ENCODE measurements at places on chromosomes 13 and 19.

- H3K4me3 ChIP-seq: no peak overlapping the region
- peaks cover 44% of the 10 kb centered on the region for H3K27me3 ChIP-seq
- no peak for DNase-seq
- no peaks in the 10 kb centered on the region for H3K4me1 ChIP-seq
Observed at GRCh38 chr13:78787190-78787589, 128.2 kb upstream of the OBI1 start.

DNA sequence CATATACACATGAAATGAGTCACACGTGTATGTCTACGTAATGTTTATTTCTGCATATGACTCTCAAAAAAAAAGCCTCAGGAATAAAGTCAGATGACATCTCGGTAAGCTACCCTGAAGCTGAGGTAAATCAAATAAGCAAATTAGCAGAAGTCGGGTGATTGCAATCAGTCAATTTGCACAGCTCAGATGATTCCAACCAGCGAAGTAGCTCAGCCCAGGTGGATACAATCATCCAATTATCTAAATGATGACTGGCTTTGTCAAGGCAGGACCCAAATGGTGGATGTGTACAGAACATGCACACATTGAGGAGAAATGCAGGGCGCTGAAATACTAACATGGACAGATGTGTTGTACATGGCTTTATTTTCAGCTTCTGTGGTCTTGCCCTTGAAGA is 148.5 kb downstream of the ZNF486 start:
- H3K36me3 ChIP-seq: no peaks in the 10 kb centered on the region
- H3K4me3 ChIP-seq: no peak overlapping the region
- H3K27me3 ChIP-seq: no peaks in the 10 kb centered on the region

- peak within 1 kb of the TSS; percentile 99 for H3K27ac ChIP-seq
- no peaks in the 10 kb centered on the region for H3K4me1 ChIP-seq
- peak; percentile 94 for DNase-seq
Observed at GRCh38 chr19:47778049-47778953, at the start of gene SELENOW. Gene SELENOW, plus strand, starts transcription at chr19:47778703. Its CDS starts 83 bp downstream, at chr19:47778786.

DNA sequence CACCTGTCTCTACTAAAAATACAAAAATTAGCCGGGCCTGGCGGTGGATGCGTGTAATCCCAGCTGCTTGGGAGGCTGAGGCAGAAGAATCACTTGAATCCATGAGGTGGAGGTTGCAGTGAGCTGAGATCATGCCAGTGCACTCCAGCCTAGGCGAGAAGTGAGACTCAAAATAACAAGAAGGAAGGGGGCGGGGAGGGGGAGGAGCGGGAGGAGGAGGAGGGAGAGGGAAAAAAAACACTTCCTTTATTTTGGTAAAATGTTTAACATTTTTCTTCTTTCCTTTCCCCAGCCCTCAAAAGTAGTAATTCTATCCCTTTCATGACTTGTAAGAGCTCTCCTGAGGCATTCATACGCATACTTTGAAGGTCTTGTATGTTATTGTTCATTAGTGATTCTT is 44.3 kb downstream of the SPRY2 start:
- peaks cover 9% of the 10 kb centered on the region for H3K4me1 ChIP-seq
- no peak overlapping the region for H3K27ac ChIP-seq
- H3K4me3 ChIP-seq: no peak overlapping the region
- peaks cover 8% of the 10 kb centered on the region for H3K27me3 ChIP-seq
- H3K36me3 ChIP-seq: no peaks in the 10 kb centered on the region
- peak; percentile 51 for DNase-seq

DNA sequence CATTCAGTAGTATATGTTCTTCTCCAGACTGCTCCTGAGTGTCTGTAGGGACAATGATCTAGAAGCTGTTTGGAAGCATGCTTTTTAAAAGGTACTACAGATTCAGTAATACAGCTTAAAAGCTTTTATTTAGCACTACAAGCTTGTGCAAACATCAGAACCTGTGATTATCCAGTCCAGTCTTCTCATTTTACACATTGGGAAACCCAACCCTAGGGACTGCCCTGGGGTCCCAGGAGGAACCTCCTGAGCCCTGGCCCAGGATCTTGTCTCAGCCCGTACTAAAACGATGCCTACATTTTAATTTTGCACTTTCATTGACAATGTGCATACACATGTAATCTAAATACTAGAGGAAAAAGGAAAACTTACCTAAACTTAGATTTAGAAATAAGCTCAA is 12.5 kb downstream of the DOCK9 start:
- no peak for DNase-seq
- no peaks in the 10 kb centered on the region for H3K27me3 ChIP-seq
- H3K4me3 ChIP-seq: no peak overlapping the region
- H3K4me1 ChIP-seq: no peaks in the 10 kb centered on the region
- no peaks in the 10 kb centered on the region for H3K36me3 ChIP-seq

GRCh38 chr13:66835040-66835628 is 395.0 kb downstream of the PCDH9 start:
- H3K27me3 ChIP-seq: no peaks in the 10 kb centered on the region
- peak overlapping the region; percentile 64 for H3K27ac ChIP-seq
- peak; percentile 53 for DNase-seq
- no peaks in the 10 kb centered on the region for H3K4me1 ChIP-seq
- no peaks in the 10 kb centered on the region for H3K36me3 ChIP-seq

GRCh38 chr19:55443824-55444480 is 852 bp upstream of the SHISA7 start:
- H3K36me3 ChIP-seq: no peaks in the 10 kb centered on the region
- DNase-seq: no peak
- H3K4me1 ChIP-seq: no peaks in the 10 kb centered on the region
- no peak overlapping the region for H3K4me3 ChIP-seq

GRCh38 chr19:50890422-50891252 is 17.4 kb downstream of the KLK2 start:
- no peak overlapping the region for H3K27ac ChIP-seq
- H3K4me3 ChIP-seq: no peak overlapping the region
- no peak for DNase-seq

GRCh38 chr13:71866335-71867130 is 471 bp downstream of the DACH1 start:
- H3K4me3 ChIP-seq: peak overlapping the region; percentile 90
- peaks cover 56% of the 10 kb centered on the region for H3K27me3 ChIP-seq
- DNase-seq: peak; percentile 76
- H3K36me3 ChIP-seq: no peaks in the 10 kb centered on the region

GRCh38 chr13:22793598-22794134 is 387.1 kb upstream of the SGCG start:
- H3K36me3 ChIP-seq: no peaks in the 10 kb centered on the region
- H3K27me3 ChIP-seq: no peaks in the 10 kb centered on the region
- no peak overlapping the region for H3K4me3 ChIP-seq
- H3K4me1 ChIP-seq: peaks cover 12% of the 10 kb centered on the region
- DNase-seq: peak; percentile 50

DNA sequence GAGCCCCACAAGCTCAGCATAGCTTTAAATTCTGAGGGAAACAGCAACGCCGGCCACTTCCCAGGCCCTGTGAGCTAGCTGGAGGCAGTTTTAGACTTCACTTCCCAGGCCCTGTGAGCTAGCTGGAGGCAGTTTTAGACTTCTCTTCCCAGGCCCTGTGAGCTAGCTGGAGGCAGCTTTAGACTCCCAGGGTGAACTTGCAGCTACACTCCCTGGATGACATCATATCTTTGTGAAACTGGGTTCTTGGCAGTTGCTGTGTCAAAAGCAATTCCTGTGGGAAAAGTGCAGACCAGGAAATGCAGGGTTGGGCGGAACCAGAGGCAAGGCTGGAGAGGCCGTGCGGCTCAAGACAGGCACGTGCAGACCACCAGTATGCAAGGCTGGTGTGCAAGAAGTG is 12.7 kb downstream of the SOX1 start:
- H3K36me3 ChIP-seq: no peaks in the 10 kb centered on the region
- H3K4me3 ChIP-seq: no peak overlapping the region
- peak; percentile 60 for DNase-seq
- peaks cover 81% of the 10 kb centered on the region for H3K27me3 ChIP-seq
- H3K27ac ChIP-seq: no peak overlapping the region
- no peaks in the 10 kb centered on the region for H3K4me1 ChIP-seq

- H3K27ac ChIP-seq: no peak overlapping the region
- peaks cover 23% of the 10 kb centered on the region for H3K27me3 ChIP-seq
- H3K36me3 ChIP-seq: no peaks in the 10 kb centered on the region
Observed at GRCh38 chr13:30408319-30409101, 13.8 kb upstream of the UBE2L5 start.

- H3K27me3 ChIP-seq: no peaks in the 10 kb centered on the region
- DNase-seq: peak; percentile 93
- no peak overlapping the region for H3K27ac ChIP-seq
- H3K36me3 ChIP-seq: no peaks in the 10 kb centered on the region
Observed at GRCh38 chr19:44582581-44583265, 30.6 kb upstream of the IGSF23 start.

DNA sequence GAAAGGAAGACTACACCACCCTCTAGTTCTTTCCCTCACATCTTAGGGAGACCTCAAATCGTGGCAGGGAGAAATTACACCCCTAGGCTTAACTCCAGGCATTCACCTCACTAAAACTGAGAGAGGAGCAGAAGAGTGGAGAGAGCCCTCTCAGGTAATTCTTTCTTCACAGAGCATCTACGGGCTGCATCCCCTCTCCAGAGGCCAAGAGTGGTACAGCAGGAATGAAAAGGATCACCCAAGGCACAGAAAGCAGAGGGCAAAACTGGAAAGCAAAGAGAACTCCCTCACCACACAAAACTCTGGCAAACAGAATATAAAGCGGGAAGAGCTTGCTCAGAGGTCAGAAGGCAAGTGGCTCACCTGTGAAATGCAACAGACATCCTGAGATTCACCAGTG is 661.2 kb downstream of the TBC1D4 start:
- no peak overlapping the region for H3K27ac ChIP-seq
- peaks cover 4% of the 10 kb centered on the region for H3K4me1 ChIP-seq
- H3K36me3 ChIP-seq: no peaks in the 10 kb centered on the region
- peak; percentile 59 for DNase-seq
- H3K27me3 ChIP-seq: no peaks in the 10 kb centered on the region

DNA sequence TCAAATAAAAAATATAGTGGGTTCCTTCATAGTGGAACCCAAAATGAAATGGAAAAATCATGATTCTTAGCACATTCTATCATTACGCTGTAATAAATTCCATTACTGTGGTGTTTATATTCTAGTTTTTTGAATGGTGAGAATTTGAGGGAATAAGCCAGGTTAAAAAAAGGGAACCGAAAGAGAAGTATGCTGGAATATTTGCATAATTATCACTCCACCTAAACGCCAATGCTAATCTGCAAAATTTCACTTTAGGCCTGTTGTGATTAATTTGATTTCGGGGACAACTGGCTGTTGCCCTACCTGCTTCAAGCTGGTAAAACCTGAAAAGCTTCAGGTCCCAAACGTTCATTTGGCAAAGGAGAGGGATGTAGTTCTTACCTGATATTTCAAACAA is 32.1 kb upstream of the SCEL start:
- peaks cover 3% of the 10 kb centered on the region for H3K27me3 ChIP-seq
- no peaks in the 10 kb centered on the region for H3K36me3 ChIP-seq
- H3K4me3 ChIP-seq: no peak overlapping the region
- DNase-seq: no peak
- no peaks in the 10 kb centered on the region for H3K4me1 ChIP-seq

- H3K27ac ChIP-seq: no peak overlapping the region
- no peaks in the 10 kb centered on the region for H3K36me3 ChIP-seq
- H3K4me1 ChIP-seq: no peaks in the 10 kb centered on the region
- DNase-seq: no peak
- no peaks in the 10 kb centered on the region for H3K27me3 ChIP-seq
- no peak overlapping the region for H3K4me3 ChIP-seq
Observed at GRCh38 chr13:30172593-30173302, 134.6 kb downstream of the KATNAL1 start.

DNA sequence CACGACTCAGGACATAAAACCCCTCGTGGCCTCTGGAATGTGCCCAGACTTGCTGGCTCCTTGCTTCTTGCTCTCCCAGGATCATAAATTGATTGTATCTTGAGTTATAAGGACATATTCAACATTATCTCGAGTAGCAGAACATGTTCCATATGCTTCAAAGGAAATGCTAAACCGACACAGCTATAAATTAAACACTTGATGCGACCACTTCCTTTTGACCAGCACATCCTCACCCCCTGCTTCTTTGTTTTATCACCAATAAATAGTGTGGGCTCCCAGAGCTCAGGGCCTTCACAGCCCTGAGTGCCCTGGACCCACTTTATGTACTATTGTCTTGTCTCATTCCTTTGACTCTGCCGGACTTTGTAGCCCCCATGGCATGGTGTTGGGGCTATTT is 157.0 kb upstream of the PABPC3 start:
- DNase-seq: no peak
- peak overlapping the region; percentile 41 for H3K4me3 ChIP-seq
- no peaks in the 10 kb centered on the region for H3K4me1 ChIP-seq
- H3K36me3 ChIP-seq: peaks cover 52% of the 10 kb centered on the region
- H3K27me3 ChIP-seq: no peaks in the 10 kb centered on the region
- H3K27ac ChIP-seq: no peak overlapping the region

All from endodermal cell (in vitro differentiated cells).